ENCODE measurements at places on chromosomes 12 and 14. TPM values are rescaled to one million over a fixed set of nuclear protein-coding genes. Genes with fewer than 3 reads are reported as not detected.

DNA sequence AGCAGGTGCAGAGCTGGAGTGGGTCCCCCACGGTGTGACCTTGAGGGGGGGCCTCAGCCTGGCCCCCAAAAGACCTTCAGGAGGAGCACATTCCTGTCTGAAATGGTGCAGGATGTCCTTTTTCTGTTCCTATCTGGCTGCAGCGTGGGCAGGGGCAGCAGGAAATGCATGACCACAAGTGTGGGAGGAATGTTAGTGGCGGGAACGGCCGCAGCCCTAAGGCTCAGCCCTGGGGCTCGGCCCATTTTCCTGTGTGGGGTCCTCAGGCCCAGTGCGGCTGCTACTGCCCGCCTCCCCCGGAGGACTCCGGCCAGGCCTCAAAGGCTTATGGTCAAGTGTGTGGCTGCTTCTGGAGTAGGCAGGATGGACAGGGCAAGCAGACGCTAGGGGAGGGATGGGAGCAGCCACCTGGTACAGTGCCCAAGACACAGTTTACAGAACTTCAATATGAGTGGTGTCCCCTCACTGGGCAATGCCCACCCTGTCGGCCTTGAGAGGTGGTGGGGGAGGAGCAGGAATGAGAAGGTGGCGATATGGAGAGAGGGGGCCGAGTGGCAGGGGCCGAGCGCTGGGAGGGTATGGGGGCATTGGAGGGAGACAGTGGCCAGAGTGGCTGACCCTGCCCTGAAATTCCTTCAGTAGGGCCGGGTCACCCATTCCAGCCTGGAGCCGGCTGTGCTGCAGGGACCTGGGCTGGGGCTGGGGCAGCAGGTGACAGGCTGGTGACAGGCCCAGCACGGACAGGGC is 137.4 kb downstream of the CALM1 start:
- H3K4me1 ChIP-seq: peaks cover 4% of the 10 kb centered on the region
- H3K27me3 ChIP-seq: no peaks in the 10 kb centered on the region
- H3K4me3 ChIP-seq: no peak overlapping the region

LBHD2 gene
- not detected for total RNA-seq

DNA sequence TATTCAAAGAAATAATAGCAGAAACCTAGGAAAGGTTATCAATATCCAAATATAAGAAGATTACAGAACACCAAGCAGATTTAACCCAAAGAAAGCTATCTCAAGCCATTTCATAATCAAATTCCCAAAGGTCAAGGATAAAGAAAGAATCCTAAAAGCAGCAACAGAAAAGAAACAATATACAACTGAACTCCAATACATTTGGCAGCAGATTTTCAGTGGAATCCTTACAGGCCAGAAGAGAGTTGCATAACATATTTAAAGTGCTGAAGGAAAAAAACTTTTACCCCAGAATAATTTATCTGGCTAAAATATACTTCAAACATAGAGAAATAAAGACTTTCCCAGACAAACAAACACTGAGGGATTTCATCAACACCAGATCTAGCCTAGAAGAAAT is 54.3 kb downstream of the DENND5B start:
- H3K36me3 ChIP-seq: no peaks in the 10 kb centered on the region
- H3K27ac ChIP-seq: no peak overlapping the region
- DNase-seq: no peak
- H3K27me3 ChIP-seq: no peaks in the 10 kb centered on the region

GRCh38 chr12:123233505-123234308 is 471 bp downstream of the MTRFR start:
- H3K27me3 ChIP-seq: no peaks in the 10 kb centered on the region
- H3K4me3 ChIP-seq: peak overlapping the region; percentile 82
- no peaks in the 10 kb centered on the region for H3K36me3 ChIP-seq
- H3K27ac ChIP-seq: peak overlapping the region; percentile 93
- H3K4me1 ChIP-seq: peaks cover 24% of the 10 kb centered on the region

DNA sequence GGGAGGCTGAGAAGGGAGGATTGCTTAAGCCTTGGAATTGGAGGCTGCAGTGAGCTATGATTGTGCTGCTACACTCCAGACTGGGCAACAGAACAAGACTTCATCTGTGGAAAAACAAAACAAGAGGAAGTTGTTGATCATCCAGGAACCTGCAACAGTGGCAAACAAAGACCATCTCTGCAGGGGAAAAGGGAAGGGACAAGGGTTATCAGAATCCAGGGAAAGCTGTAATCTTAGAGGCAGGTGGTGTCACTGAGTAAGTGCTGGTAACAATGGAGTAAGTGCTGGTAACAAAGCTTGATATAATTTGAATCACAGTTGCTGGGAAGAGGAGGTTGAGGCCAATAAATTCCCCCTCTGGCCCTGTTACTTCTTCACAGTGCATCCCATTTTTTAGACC is 27.5 kb upstream of the DCN start:
- H3K36me3 ChIP-seq: no peaks in the 10 kb centered on the region
- H3K27ac ChIP-seq: no peak overlapping the region
- no peak for DNase-seq
- no peaks in the 10 kb centered on the region for H3K27me3 ChIP-seq
- H3K4me3 ChIP-seq: no peak overlapping the region

DNA sequence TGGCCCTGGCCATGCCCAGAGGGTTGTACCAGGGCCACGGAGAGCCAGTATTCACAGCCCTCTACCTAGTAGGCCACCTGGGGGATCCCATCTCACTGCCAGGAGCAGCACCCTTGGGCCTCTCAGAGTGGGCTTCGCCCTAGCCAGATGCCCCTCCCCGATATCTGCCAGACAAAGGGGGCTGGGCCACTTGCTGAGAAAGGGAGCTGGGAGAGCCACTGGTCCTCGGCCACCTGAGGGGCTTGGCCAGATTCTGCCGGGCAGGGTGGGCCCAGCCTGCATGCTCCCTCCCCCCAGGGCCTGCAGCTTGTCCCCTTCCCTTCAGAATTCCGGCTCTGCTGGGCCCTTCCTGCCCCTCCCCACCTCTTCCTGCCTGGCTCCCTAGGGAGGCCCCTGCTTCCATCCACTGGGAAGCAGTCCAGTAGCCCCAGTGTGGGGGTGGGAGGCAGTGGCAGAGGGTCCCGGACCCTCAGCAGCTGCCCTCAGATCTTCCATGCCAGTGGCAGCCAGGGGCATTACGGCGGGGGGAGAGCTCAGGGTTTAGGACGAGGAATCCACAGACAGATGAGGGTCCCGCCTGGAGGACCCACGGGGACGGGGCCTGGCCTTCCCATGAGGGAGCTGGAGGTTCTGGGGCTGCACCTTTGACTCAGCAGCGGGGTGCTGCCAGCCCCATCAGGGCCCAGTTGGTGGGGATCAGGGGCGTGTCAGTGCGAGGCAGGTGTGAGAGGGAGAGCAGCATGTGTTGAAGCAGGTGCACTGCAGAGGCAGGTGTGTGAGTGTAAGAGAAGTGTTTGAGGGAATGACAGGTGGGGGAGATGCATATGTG is 2.4 kb downstream of the CRIP2 start:
- H3K4me1 ChIP-seq: peaks cover 75% of the 10 kb centered on the region
- no peaks in the 10 kb centered on the region for H3K36me3 ChIP-seq
- H3K27ac ChIP-seq: peak overlapping the region; percentile 71
- no peak overlapping the region for H3K4me3 ChIP-seq
- H3K27me3 ChIP-seq: peaks cover 68% of the 10 kb centered on the region

GRCh38 chr12:104219908-104220404 is 4.4 kb downstream of the TXNRD1 start:
- DNase-seq: peak; percentile 32
- no peak overlapping the region for H3K4me3 ChIP-seq
- H3K36me3 ChIP-seq: no peaks in the 10 kb centered on the region
- peaks cover 10% of the 10 kb centered on the region for H3K4me1 ChIP-seq

IL26 gene
- not detected for total RNA-seq

All from transverse colon (tissue), 4 donors.